Left ventricle myocardium superior (tissue), 1 donor: ENCODE measurements at places on chromosomes 4 and X.

- DNase-seq, result no peak
Measured at GRCh38 chr4:118034053-118034785, at the start of gene NDST3. NDST3 (plus strand) TSS chr4:118034486; CDS start chr4:118053911, 19,425 bp downstream.

DNA sequence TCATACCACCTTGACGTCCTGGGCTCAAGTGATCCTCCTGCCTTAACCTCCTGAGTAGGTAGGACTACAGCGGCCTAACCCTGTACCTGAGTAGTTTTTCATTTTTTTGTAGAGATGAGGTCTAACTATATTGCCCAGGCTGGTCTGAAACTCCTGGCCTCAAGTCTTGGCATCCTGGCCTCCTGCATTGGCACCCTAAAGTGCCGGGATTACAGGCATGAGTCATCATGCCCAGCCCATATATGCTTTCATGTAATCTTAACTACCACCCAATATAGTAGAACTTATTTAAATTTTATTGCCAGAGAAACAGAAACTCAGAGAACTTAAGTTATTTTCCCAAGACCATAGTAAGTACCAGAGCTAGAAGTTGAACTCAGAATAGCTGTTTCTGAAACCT, 27.1 kb downstream of the AFM start:
- DNase-seq, result no peak

DNA sequence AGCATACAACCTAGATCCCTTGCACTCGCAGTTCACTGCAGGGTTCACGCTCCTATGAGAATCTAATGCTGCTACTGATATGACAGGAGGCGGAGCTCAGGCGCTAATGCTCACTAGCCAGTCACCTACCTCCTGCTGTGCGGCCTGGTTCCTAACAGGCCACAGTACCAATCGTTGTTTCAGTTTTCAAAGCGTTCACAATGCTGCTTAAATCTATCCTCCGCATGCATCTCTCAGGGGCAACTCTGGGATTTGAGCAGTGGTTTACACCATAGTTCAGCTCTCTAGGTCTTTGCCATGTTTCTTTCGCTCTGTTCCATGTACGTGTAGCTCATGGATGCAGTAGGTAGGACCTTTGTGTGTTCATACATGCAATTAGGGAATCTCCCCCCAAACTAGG, 47.2 kb downstream of the CLOCK start:
- DNase-seq, result no peak

- DNase-seq, result no peak
Measured at GRCh38 chr4:99485212-99485611, 25.6 kb upstream of the C4orf17 start.

GRCh38 chr4:152941411-152941810, 5.3 kb downstream of the FHDC1 start:
- DNase-seq, result no peak
